ENCODE measurements at places on chromosomes 6 and 20.

DNA sequence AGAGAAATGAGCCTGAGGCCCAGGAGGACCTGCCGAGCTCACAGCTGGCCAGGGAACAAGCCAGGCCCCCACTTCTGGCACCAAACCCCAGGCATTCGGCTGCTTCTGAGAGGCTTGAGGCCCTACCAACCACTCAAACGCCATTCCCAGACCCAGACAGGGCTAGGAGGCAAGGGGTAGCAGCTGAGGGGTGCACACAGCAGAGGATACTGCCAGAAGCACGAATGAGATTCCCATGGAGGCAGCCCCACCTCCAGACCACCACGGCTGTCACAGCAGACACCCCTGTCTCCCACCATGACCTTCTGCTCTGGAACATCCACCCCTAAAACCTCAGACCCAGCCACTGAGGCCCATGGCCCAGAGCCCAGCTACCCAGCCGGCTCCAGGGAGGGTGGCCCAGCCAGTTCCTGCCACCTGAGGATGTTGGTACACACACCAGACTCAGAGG, 36.1 kb downstream of the NTSR1 start:
- DNase-seq = no peak

DNA sequence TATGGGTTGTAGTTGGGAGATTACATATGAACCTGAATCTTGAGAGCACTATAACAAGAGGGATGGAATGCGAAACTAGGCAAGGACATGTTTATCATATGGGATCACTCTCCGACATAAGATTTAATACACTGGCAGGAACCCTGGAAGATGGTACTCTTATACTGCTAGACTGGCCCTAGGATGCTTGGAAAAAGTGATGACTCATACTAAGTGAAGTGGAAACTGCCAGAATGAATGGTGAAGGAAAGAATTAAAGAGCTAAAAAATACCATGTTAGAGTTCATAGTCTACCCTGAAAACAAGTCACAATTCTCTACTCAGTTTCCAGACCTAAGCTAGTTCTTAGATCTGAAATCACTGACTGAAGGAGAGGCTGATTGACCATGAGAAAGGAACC, 45.5 kb upstream of the THEMIS start:
- DNase-seq = no peak

DNA sequence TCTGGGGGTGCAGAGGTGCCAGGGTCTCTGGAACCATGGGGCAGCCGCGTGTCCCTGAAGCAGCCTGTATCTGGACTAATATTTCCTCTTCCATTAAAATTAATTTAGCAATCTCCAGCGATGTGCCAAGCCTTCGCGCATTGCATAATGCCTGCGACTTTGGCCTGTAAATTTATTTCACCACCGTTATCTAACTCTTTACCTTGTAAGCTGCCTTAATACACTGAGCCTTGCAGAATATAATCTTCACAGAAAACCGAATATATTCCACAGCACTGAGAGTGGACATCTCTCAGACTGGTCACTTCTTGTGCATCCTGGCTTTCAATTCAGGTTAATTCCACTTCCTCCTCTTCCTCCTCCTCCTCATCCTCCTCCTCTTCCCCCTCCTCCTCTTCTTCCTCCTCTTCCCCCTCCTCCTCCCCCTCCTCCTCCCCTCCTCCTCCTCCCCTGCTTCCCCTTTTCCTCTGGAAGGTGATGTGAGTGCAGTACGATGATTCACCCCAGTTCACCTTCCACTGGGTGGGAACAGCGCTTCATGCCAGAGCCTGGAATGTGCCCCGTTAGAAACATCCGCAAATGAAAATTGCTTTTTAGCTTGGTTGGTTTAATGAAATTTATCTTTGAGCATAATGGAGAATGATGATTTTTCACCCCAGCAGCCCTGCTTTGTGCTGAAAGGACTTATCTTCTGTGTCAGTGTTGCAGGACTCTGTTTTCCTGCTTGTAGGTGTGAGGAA, 101.4 kb downstream of the CDH4 start:
- DNase-seq = no peak

GRCh38 chr6:35089216-35089934, 51.8 kb downstream of the TCP11 start:
- no peak for DNase-seq

DNA sequence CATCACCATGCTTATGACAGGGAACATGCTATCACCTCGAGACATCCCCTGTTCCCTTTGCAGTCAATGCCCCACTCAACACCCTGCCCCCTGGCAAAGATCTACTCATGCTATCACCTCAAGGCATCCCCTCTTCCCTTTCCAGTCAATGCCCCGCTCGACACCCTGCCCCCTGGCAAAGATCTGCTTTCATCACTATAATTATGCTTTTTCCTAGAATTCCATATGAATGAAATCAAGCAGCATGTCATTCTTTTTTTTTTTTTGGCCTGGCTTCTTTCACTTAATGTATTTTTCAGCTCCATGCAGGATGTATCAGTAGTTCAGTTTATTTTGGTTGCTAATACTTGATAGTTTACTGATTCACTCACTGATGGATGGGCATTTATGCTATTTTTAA, 554.9 kb downstream of the CDH26 start:
- no peak for DNase-seq

GRCh38 chr6:144248476-144249301, 36.4 kb upstream of the UTRN start:
- no peak for DNase-seq

GRCh38 chr6:148790404-148790803, 43.6 kb downstream of the UST start:
- no peak for DNase-seq

DNA sequence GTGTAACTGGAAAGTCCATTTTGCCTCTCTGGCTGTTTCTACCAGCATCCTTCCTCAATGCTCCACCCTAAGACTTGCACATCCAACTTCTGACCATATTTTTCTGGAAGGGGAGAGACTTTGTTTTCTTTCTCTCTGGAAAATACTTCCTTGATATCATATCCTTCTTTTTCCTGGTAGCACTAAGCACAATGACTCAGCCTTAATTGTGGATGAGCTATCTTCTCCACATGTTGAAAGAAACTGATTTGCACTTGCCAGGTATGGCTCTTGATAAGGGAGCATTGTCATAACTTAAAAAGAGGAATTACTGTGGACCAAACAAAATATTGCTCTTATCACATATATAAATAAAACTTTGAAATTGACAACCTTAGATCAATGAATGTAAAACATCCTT, 30.1 kb upstream of the IBTK start:
- DNase-seq = no peak

DNA sequence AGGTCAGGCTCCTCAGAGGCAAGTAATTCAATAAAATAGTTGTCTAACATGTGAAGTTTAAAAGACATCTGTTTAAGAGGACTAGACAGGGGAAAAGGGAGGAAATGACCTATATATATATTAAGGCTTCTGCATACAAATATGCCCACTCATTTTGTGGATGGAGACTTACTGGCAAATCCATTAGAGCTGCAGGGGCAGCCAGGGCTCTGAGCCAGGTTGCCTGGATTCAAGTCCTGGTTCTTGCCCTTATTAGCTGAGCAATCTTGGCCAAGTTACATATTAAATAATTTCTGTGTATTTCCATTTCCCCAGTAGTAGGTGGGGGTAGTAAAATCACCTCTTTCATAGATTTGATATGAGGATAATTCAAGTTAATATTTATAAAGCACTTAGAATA, 287.0 kb upstream of the RIMS1 start:
- DNase-seq = no peak

DNA sequence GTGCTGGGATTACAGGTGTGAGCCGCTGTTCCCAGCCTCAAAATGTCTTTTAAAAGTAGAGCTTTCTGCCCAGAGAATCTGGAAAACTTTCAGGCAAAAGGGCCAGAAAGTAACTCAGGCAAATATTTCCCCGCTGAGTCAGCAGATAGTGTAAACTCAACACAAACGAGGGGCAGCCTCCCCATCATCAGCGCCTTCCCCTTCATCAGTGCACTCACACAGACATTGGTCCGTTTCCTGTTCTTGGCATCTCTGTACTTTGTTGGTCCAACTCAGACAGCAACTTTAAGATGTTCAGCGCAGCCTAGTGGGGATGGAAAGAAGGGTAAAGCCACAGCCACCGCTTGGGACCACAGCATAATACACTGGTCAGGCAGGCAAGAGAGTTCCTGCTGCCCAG, 69.5 kb downstream of the CSE1L start:
- DNase-seq = no peak

DNA sequence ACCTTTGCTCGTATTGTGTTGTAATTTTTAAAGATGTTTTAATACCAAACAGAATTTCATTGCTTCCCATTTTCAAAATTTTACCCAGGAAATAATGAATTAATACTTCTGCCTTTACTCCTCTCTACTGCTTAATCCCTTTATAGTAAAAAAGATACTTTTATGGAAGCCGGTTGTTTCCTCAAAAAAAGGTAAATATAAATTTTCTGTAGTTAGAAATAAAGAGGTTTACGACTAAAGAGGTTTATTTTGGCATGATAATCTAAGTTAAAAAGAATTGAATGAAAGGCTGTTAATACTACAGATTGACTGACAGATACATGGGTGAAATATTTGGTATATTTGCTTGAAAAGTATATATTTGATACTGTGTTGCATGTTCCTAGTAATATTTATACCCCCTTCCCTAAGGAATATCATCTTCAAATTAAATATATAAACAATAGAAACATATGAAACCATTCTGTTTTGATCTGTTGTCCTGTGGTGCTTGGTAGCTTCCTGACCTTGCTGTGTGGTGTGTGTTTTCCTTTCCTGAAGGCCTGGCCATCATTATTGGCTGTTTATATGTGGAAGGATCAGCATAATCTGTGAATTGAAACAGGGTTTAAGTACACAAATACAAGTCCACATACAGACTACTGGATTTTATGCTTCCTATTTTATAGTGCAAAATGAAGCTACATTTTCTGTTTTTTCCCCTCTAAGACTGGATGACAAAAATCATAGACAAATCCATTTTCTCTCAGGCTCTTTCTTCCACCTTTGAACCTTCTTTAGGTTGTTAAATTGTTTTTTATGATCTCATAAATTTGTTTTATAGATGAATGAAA, 2.3 kb downstream of the LIN28B start:
- DNase-seq = no peak

DNA sequence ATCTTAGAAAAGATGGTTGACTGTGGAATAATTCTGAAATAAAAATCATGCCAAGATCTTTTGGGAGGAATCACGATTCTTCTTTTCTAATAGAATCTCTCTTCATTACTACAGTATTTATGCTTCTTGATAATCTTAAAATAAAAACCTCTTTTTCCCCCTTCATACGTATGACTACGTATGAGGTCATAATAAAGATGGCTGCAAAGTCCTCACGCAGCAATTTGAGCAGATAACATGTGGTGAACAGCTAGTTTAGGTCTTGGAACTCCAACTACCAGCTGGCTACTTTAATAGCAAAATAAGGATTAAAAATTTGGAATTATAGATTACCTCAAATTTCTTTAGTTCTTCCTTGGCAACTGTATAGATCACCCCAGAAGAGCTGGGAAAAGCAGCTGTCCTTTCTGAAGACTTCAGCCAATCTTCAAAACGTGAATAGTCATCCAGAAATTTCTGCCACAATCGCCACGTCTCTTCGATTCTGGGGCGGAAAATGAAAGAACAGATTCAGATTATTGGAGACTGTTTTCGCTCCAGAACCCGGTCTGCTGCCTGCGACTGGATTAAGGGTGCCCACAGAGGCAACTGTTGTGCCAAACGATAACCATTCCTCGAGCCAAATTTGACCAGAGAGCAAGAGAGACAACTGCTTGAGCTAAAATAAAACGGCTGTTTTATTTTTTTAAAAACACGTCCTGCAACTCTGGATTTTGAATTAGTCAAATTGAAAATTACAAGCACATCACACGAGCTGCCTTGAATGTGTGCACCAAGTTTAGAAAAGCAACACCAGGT, 347.3 kb downstream of the ESR1 start:
- no peak for DNase-seq

DNA sequence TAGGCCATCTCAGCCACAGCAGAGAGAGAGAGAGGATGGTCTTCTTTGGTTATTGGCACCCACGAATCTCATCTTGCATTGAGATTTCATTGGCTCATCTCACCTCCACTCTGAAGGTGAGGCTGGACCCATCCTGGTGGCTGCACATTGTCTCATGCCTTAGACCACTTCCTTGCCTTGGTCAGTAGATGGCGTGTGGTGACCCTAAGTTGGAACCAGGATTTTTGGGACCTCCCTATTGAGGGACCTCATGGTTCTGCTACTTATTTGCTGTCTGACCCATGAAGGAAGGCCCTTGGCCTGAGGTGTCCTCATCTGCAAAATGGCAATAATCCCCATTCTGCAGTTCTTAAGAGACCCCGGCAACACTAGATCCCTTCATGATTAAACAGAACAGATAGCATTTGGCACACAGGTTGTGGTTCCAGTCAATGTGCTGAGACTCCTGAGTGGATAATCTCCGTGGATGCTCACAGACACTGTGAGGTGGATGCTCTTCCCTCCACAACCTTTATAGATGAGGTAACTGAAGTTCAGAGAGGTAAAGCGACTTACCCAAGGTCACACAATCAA, 21.5 kb upstream of the AAR2 start:
- no peak for DNase-seq
